ENCODE measurements at places on chromosomes 2 and 18. TPM values are rescaled to one million over a fixed set of nuclear protein-coding genes. Genes with fewer than 3 reads are reported as not detected.

EGR4 gene
- not detected for total RNA-seq

ALPI gene
- total RNA-seq: not detected

TSPYL6 gene
- total RNA-seq: not detected

ABCB11 gene
- 0.08 TPM for total RNA-seq

GAREM1 gene
- 10.3 TPM for total RNA-seq

FOXI3 gene
- not detected for total RNA-seq

CFAP210 gene
- total RNA-seq: 0.68 TPM
